AG04450 (cell line): ENCODE measurements at places on chromosomes 2 and 18. TPM values are rescaled to one million over a fixed set of nuclear protein-coding genes. Genes with fewer than 3 reads are reported as not detected.

Gene UGT1A5
- not detected in 2 replicates for polyA plus RNA-seq

GRCh38 chr2:169300636-169301530 is 61.5 kb downstream of the LRP2 start:
- DNase-seq: no peak

DNA sequence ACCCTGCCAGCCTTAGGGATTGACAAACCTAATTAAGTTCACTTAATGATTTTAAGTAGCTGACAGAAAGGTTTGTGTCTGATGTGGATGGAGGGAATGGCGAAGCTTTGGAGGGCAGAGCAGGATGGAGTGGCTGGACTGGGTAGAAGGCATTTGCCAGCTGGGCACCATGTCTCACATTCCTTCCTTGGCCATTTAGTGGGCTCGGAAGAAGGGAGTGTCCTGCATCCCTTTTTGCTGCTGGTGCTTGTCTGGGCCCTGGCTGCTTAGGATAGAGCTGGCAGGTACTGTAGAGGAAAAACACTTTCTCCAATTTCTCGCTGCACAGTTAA is 166.7 kb downstream of the CLIP4 start:
- no peak for DNase-seq

- no peak for DNase-seq
Observed at GRCh38 chr2:151040039-151040438, 221.6 kb downstream of the RBM43 start.

DNA sequence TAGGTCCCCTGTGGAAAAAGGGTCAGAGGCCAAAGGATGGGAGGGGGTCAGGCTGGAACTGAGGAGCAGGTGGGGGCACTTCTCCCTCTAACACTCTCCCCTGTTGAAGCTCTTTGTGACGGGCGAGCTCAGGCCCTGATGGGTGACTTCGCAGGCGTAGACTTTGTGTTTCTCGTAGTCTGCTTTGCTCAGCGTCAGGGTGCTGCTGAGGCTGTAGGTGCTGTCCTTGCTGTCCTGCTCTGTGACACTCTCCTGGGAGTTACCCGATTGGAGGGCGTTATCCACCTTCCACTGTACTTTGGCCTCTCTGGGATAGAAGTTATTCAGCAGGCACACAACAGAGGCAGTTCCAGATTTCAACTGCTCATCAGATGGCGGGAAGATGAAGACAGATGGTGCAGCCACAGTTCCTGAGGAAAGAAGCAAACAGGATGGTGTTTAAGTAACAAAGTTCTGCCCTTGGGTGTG is 165.8 kb downstream of the RPIA start:
- no peak for DNase-seq
